Breast epithelium (tissue), 4 donors: ENCODE measurements at places on chromosomes 12 and 14. TPM values are rescaled to one million over a fixed set of nuclear protein-coding genes. Genes with fewer than 3 reads are reported as not detected.

- DNase-seq: no peak
These were observed 29.1 kb upstream of the GCH1 start for GRCh38 chr14:54931598-54932340.

HOXC12 gene
- 0.15 TPM for total RNA-seq

NGB gene
- not detected for total RNA-seq

LTB4R2 gene
- total RNA-seq: 9.4 TPM

GRCh38 chr14:22994762-22995275, 12.5 kb upstream of the AJUBA start:
- DNase-seq: no peak
